Daoy (cell line): ENCODE measurements at places on chromosomes 6 and 20. TPM values are rescaled to one million over a fixed set of nuclear protein-coding genes. Genes with fewer than 3 reads are reported as not detected.
A peak's percentile ranks its signal among the peaks of the same experiment; 100 is the strongest.

DNA sequence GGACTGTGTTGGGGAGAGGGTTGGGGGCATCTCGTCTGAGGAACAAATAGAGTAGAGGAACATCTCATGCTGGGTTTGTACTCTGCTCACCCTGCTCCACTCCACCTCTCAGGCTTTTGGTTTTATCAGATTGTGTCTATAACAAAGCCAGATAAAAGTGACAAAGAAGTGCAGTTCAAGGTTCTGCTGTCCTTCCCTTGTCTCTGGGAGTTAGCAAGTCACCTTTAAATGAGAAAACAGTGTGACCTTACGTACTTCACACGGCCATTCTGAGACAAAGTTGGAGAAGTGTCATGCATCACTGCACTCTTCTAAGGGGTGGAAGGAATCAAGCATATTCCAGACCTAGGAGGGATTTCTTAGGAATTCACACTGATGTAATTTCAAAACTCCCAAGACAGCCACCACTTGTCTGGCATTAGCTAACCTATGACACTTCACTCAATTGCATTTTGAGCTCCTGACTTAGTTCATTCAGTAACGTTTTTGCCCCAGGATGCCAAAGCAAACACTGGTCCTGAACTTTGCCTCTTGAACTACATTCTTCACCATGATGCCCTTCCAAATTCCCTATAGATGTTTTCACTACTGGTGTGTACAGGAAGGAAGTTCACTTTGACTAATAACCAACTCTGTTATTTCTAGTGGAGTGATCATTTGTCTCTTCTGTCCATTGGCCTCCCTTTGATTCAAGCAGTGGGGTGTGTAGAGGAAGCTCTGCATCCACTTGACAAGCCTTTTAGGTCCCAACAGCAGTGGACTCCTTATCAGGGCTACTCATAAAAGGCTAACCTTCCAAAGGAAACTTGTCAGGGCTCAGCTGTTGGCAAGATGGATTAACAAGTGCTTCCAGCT is 647.6 kb upstream of the FLRT3 start:
- DNase-seq: no peak

DNA sequence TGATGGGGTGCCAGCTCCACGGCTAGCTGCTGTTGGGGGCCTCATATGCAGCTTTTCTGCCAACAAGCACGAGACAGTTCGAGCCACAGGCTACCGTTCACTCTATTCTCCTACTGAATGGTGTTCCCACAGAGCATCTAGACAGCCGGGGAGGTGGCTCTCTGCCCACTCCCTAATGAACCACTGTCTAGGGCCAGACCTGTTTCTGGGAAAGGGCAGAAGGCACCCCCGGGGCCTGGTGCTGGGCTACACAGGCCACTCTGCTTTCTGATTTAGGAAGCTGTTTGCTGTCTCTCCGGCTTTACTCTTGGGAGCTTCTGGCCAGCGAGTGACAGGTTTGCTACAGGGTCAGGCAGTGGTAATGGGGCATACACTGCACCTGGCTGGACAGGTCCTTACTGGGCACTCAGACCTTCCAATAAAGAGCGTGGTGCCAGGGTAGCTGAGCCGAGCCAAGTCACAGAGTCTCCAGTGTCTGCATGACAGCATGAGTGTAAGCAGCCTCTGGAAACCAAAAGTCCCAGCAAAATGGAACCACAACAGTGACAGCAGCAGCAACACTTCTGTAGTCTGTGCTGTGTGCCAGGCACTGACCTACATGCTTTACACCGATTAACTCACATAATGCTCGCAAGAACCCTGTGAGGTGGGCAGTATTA is 8.4 kb downstream of the CCDC167 start:
- DNase-seq: no peak

GRCh38 chr20:47355489-47356219 is 845 bp downstream of the ZMYND8 start:
- DNase-seq: no peak

The ADTRP gene
- 2.5 and 2.8 TPM in 2 replicates for total RNA-seq

GRCh38 chr6:39197922-39198500 is 31.3 kb downstream of the KCNK5 start:
- no peak for DNase-seq

GRCh38 chr20:52987295-52987694 is 15.1 kb downstream of the TSHZ2 start:
- DNase-seq: no peak

GRCh38 chr20:34302312-34302722 is 838 bp downstream of the AHCY start:
- DNase-seq: no peak

The COX4I2 gene
- not detected in 2 replicates for total RNA-seq

The L3MBTL3 gene
- total RNA-seq: not detected in 2 replicates

The EFCAB8 gene
- total RNA-seq: 1.2 TPM in 1 of 2 replicates, not detected in the other

- peak; percentile 31 for DNase-seq
Measured at GRCh38 chr6:150719099-150719766, 119.5 kb downstream of the PLEKHG1 start.

The DUSP15 gene
- total RNA-seq: 1.9 and 4.2 TPM in 2 replicates

DNA sequence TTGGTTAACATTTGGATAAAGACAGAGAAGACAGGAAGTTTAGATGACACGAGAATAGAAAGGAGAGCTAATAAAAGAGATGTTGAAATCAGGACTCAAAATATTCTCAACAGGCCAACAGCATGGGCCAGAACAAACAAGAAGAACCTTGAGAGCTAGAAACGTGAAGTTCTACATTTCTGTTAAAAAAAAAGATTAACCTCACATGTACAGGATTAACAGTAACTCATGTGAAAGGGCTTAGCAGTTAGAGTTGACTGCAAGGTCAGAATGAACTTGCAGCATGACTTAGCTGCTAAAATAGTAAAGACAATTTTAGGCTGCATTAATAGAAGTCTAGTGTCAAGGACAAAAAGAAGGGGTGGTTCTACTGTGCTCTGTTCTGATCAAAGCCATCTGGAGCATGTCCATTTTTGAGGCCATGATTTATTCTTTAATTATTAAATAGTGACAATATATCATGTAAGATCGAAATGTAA is 331.1 kb upstream of the HSF2 start:
- DNase-seq: no peak

The ZSCAN16 gene
- total RNA-seq: 3.5 and 4.8 TPM in 2 replicates

- no peak for DNase-seq
Measured at GRCh38 chr20:8376940-8377339, 244.9 kb downstream of the PLCB1 start.

GRCh38 chr6:136252441-136252840 is 2.3 kb upstream of the MTFR2 start:
- DNase-seq: no peak

DNA sequence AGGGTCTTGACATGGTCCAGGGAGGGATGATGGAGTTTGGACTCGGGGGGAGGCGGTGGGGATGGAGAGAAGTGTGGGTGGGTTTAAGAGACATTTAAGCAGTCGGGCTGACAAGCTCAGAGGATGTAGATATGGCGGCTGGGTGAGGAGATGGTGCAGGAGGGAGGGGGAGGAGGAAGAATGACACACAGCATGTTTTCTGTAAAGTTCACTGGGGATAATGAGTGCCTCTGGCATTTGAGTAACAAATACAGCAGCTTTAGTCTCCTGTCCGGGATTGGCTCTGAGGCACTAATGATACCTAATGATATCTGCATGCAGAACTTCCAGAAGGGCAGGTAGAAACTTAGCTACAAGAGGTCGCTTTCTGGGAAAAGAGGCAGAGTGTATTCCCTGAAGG is 107.8 kb downstream of the DHX35 start:
- DNase-seq: no peak

The LPIN3 gene
- total RNA-seq: 0.06 TPM in 1 of 2 replicates, not detected in the other

DNA sequence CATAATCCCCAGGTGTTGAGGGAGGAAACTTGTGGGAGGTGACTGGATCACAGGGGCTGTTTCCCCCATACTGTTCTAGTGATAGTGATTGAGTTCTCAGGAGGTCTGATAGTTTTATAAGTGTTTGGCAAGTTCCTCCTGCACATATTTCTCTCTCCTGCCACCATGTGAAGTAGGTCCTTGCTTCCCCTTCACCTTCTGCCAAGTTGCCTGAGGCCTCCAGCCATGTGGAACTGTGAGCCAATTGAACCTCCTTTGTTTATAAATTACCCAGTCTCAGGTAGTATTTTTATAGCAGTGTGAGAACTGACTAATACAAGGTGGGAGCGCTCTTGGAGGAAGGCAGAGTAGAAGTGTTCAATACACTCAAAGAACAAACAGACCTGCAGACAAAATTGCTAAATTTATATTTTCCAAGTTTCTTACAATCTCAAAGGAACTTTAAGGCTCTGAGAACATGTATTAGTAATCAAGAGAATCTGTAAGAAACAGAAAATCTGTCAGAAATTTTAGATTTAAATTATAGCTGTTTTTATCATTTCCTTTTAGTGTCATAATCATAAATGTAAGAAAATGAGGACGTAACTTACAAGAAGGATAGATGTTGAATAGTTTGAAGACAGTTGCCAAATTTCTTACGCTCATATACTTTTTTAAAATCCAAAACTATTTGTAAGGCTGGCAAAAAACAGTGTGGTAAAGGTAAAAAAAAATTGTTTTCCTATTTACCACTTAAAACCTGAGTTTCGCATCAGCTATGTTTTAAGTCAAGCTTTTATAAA is 77.7 kb downstream of the ASCC3 start:
- no peak for DNase-seq

- no peak for DNase-seq
Measured at GRCh38 chr20:45994761-45995493, 13.8 kb upstream of the MMP9 start.

GRCh38 chr6:3403238-3404173 is 53.3 kb downstream of the SLC22A23 start:
- no peak for DNase-seq
